Effector CD4-positive, alpha-beta T cell (primary cell): ENCODE measurements at places on chromosomes 5 and 9.

GRCh38 chr9:109156708-109157107, 10.3 kb downstream of the FRRS1L start:
- DNase-seq = no peak

- no peak for DNase-seq
Measured at GRCh38 chr9:85960688-85961093, 19.7 kb downstream of the NAA35 start.

DNA sequence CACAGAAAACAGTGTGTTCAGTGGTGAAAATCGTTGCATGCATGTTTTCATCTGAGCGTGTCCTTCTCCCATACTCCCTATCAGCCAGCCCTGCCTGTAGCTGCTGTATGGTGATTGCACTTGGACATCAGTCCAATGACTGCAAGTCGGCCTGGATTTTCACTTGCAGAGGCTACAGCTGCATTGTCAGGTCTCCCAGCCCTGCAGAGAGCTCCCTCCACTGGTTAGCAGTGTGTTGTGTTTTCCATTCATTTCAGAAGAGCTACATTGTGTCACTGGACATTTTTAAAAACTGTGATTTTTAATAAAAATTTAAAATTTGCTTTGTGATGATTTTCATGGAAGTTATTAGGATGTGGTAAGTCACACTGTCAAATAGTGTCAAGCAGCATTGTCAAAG, 96.6 kb downstream of the SYK start:
- DNase-seq = no peak

- DNase-seq = no peak
Measured at GRCh38 chr9:105702207-105702606, 7.9 kb downstream of the TMEM38B start.

GRCh38 chr9:118306801-118307200, 602.6 kb downstream of the TLR4 start:
- DNase-seq = no peak

DNA sequence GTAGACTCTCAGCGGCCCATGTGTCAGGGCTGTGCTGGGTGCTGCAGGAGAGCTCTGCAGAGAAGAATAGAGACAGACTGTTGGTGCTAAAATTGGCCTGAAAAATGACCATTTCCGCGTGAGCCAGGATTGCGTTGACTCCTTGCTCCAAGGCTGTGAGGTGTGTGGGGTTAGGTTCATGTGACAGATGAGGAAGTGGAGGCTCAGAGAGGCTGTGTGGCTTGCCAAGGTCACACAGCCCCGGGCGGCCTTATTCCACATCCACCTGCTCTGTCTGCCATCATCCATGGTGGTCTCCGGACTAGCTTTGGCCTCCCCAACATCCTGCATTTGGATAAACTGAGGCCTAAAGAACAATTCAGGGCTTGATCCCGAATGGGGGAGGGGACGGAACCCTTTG, 15.2 kb downstream of the NEK6 start:
- no peak for DNase-seq

- no peak for DNase-seq
Measured at GRCh38 chr5:156799171-156799570, 50.9 kb upstream of the PPP1R2B start.

GRCh38 chr5:5423586-5423985, 1.1 kb downstream of the ICE1 start:
- no peak for DNase-seq

DNA sequence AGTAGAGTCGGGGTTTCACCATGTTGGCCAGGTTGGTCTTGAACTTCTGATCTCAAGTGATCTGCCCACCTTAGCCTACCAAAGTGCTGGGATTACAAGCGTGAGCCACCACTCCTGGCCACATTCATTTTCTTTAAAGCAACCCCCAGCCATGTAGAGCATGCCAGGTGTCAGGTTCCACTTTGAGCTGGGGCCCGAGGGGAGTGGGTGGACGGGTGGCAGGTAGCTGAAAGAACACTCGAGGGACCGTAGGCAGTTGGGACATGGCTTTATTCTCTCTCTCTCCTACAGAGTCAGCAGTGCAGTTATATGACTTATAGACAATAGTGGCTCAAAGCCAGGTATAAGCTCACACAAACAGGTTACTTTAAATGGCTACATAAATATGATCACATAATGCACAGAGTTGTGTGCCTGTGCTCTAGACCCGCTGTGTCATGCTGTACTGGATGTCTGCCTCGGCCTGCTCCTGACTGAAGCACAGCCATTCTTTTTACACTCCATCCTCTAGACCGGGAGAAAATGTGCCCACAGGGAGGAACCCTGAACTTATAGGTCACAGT, 60.5 kb upstream of the FAM120A start:
- no peak for DNase-seq

- no peak for DNase-seq
Measured at GRCh38 chr5:180806351-180807011, 3.9 kb upstream of the MGAT1 start.

DNA sequence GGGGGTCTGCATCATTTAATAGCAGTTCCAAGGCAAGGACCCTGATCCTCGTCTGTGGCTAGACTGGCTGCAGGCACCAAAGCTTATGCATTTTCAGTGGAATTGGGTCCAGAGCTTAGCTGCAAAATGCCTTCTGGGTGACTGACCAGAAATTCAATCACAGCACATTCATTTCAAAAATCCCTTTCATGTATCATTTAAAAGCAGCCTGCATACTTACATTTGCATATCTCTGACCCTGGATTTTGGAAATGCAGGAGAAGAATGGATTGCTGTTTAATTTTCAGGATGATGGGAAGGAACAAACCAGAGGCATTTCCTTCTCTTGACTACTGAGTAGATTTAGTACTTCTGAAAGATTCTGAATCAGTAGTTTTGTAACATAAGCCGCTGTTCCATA, 122.8 kb downstream of the PPP2R2B start:
- DNase-seq = no peak
